ENCODE measurements at places on chromosomes 4 and X. TPM values are rescaled to one million over a fixed set of nuclear protein-coding genes. Genes with fewer than 3 reads are reported as not detected.

The VEGFD gene
- polyA plus RNA-seq, result 10.0 TPM

The NAA11 gene
- not detected for polyA plus RNA-seq

The SYP gene
- 4.6 TPM for polyA plus RNA-seq

The EDA2R gene
- polyA plus RNA-seq, result 0.27 TPM

The AFAP1 gene
- 5.3 TPM for polyA plus RNA-seq

The KDR gene
- 8.4 TPM for polyA plus RNA-seq

The TMEM128 gene
- 30.1 TPM for polyA plus RNA-seq

The PHEX gene
- 0.59 TPM for polyA plus RNA-seq

The SFRP2 gene
- polyA plus RNA-seq, result 17.4 TPM

The RBM46 gene
- polyA plus RNA-seq, result not detected

Measured in lung (tissue), 17 donors.